Large intestine (tissue), 12 donors: ENCODE measurements at places on chromosomes 2 and 18.
A peak's percentile ranks its signal among the peaks of the same experiment; 100 is the strongest.

- DNase-seq, result no peak
These were observed 32.9 kb downstream of the KCNE4 start for GRCh38 chr2:223084873-223085272.

- DNase-seq, result no peak
These were observed 37.0 kb upstream of the FOSL2 start for GRCh38 chr2:28355521-28356094.

GRCh38 chr2:45180779-45181178, 171.5 kb upstream of the SIX2 start:
- no peak for DNase-seq

DNA sequence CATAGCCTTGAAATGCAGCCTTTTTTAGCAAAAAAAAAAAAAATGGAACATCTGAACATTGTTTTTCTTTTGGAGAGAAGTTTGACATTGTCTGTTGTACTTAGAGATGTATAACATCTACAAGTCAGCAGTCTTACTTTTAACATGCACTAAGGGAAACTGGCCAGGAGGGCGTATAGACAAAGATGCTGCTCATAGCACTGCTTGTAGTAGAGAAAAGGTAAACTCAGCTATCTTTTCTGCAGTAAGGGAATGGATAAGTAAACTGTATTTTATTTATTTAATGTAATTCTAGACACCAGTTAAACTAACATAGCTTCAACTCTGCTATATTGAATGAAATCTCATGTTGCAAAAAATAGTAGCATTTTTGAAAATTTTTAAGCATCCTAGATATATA, 489.6 kb downstream of the PTPRM start:
- no peak for DNase-seq

GRCh38 chr18:55179835-55180234, 220.6 kb upstream of the CCDC68 start:
- no peak for DNase-seq

DNA sequence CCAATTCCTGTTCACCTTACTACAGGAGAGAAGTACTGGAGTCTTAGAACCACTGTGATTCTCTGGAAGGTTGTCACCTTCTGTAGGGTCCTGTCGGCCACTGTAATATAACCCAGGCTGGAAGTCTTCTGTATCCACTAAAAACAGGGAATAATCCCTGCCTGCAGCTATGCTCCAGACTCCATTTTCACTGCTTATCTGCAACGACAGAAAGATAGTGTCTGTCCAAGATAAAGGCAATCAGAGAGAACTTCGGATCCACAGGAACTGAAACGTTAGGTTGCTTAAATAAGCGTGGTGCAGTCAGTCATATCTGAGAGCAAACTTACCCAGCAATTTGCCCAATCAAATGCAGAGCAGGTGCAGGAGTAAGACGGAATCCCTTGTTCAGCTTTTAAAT, 34.2 kb downstream of the ALS2 start:
- DNase-seq, result no peak

DNA sequence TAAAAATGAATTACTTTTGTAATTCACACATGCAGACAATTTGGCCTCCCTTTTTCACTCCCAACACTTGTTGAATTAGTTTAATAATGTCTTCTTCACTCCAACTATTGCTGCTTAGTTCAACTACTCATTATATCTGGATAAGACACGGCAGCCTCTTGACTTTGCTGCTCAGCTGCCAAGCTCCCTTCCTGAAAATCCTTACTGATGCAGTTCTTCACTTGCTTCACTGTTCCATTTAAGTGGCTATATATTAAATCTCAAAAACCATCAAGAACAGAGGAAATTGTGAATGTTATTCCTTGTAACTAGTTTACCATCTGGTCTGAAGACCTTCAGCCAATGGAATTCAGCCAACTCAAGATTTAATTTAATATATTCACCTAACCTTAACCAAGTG, 127.1 kb downstream of the NCOA1 start:
- no peak for DNase-seq

GRCh38 chr2:6960659-6961058, 43.4 kb downstream of the RNF144A start:
- peak; percentile 8 for DNase-seq

DNA sequence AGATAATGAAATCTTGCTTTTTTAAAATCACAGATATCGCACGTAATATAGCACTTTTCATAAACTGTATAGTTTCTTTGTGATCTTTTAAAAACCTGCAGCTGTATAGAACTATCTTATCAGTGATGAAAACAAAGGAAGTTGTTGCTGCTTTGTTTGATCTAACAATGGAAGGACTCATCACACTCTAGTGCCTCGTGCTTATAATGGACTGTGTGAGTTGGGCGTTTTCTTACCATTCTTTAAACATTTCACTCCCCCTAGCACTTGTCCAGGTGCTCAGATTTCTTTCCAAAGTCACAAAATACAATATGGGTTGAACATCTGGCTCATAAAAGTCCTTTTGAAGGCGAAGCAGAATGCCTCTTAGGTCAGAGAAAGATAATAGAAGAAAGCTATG, 94.8 kb upstream of the SPATS2L start:
- no peak for DNase-seq

DNA sequence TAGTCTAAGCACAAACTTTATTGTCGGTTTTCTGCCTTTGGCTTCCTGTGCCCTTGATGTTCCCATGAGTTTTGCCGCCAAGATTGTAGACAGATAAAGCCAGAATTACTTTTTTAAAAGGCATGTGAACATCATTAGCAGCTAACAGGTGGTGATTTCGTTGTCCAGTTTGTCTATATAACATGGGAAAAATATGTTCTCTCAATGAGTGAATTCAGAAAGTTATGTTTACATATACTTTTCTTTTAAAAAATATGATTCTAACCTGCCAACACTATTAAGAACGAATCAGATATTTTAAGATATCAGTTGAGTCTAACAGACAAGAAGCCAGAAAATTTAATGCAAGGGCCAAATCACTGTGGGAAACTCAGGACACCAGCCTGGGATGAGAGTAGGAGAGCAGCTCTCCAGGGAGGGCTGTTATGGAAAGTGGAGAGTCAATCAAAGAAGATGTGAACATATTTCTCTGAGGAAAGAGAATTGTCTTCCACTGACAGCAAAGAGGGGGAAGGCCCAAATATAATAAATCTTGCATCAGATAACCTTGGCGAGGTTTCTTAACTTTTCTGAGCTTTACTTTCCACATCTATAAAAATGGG, 311.3 kb downstream of the ARHGAP15 start:
- DNase-seq, result no peak

DNA sequence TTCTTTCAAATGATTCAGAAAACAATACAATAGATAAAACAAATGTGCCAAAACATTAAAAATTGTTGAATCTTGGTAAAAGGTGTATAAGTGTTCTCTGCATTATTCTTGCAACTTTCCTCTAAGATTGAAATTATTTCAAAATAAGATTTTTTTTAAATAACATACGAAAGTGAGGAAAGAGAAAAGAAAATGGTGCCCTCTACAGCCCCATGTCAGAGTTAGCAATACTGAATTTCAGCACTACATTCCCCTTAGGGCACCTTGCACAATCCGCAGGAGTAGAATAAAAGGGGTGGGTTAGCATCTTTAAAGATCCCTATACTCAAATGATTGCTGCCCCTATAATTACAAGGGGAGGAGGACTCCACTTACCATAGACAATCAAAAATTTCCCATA, 433.7 kb downstream of the BCL11A start:
- no peak for DNase-seq

- DNase-seq, result no peak
These were observed 615.7 kb downstream of the EPHA4 start for GRCh38 chr2:220956429-220956828.

- no peak for DNase-seq
These were observed 187.5 kb downstream of the TWIST2 start for GRCh38 chr2:239035361-239035814.

DNA sequence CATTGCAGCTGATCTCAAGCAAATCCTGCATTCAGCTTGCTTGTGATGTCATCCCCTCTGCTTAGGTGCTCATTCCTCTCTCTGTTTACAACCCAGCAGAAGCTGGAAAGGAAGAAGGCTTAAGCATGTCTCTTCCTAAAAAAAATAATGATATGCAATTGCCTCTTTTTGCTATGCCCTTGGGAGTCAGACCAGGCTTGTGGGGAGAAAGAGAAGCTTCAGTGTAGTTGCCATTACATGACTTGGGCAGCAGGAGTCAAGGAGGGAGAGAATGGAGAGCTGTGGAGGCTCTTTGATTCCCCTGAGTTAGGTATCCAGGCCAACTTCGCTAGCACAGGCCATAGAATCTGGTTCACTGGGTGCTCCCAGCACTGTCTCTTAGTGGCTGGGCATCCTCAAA, 101.1 kb downstream of the MAPK4 start:
- DNase-seq, result no peak

DNA sequence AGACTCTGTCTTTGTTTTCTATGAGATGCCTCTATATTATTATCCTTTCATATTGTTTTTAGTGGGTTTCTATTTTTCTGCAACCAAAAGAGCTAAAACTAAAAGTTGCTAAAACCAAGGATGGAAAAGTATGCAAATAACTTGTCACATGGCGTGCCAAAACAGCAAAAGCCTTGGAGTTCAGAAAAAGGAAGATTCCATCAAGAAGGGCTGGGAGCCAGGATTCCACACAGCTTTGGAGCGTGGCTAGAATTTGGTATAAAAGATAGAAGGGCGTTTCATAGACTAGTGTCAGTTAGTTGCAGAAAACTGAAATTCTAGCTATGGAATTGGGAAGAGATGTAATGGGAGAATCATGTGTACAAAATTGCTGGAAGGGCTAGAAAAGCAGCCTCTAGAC, 4.1 kb downstream of the SCYGR1 start:
- DNase-seq, result no peak

DNA sequence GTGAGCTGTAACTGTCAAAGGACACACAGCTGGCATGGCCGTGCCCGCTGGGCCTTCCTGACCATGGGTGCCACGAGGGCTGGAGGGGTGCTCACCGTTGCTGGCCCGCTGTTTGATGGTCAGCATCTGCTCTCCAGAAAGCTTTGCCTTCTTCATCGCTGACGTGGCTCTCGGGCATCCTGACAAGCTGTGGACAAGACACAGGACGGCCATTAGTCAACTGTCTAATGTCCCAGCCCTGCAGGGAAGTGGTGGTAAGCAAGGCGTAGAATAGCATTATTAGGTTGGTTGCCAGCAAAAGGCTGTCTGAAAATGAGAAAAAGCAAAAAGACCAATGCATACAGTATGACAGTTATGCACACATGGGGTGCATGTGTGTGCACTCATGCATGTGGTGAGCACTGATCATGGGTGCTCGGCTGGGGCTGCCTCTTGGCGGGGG, 64.7 kb upstream of the PXDN start:
- DNase-seq, result no peak

DNA sequence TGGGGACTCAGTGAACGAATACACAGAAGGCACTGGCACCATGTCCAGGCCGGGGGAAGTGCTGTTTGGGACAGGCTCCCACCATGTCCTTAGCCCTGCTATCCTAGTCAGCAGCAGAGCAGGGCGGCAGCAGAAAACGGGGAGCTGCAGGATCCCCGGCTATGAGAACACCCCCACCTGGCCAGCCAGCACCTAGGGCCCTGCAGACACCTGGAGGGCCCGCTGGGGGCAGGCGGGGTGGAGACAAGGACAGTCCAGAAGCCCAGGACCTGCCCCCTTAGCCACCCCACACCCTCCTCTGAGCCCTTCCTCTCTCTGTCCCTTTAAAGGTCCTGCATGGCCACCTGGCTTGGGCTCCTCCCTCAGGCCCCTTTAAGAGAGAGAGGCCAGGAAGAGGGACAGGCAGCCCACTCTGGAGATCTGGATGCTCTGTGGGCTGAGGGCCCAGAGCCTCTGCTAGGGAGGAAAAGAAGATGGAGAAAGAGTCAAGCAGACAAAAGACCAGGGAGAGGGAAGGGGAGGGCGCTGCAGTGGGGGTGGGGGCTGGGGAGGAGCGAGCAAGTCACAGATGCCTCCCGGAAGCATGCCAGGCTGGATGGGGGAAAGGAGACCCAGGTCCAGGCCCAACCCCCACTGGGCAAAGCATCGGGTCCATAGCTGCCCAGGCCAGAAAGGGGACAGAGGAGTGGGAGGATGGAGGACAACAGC, 48.6 kb downstream of the BIN1 start:
- no peak for DNase-seq

GRCh38 chr2:45852450-45853150, 201.1 kb downstream of the PRKCE start:
- no peak for DNase-seq

GRCh38 chr2:44930274-44931197, 11.0 kb upstream of the SIX3 start:
- DNase-seq, result no peak

DNA sequence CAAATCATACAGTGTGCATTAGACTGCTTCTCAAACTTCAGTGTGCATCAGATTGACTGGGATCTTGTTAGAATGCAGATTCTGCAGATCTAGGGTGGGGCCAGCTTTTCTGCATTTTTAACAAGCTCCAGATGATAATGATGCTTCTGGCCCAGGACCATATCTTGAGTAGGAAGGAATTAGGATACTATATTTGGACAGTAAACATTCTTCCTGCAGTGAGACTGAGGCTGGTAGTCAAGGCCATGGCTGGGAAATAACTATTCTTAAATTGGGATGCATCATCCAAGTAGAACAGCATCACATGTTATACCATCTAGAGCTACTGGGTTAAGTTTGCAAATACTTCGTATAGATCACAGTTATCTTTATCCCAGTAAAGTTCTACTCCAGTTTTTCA, 28.4 kb upstream of the ARMC9 start:
- no peak for DNase-seq

DNA sequence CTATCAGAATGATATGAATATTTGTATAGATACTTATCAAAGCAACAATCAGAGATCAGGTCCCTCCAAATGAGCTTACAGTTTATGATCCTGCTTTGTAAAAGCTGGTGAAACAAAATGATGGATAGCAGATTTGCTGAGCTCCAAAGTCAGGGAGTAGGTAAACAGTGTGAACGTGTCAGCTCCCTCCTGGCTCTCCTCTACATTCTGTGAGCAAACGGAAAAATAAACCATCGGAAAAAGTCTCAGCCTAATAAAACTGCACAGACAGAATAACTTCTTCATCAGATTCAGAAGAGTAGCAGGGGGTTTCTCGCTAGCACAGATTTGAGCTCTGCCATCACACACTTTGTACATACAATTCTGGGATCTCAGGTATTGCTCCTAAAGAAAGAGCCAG, 51.3 kb downstream of the BCL11A start:
- DNase-seq, result no peak

DNA sequence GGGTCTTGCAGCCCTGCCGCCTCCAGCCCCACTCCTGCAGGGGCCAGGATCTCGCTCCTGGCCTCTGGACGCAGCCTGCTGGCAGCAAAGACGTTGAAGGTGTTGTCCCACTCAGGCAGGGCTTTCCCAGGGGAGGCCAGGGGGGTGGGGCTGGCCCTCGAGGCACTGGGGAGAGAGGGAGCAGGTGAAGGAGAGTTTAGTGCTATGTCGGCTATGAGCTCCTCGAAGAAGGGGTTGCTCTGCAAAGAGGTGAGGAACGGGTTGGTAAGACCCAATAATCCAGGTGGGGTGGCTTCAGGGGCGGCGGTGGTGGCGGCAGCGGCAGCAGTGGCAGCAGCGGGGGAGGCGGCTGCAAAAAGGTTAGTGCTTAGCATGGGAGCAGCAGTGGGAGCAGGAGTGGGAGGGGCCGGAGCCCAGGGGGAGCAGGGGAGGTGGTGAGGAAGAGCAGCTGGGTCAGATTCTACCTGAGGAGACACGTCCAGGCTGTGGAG, 9.7 kb upstream of the SFXN5 start:
- DNase-seq, result no peak
